CD4-positive, alpha-beta T cell treated with Interleukin-1 beta for 1 hour (primary cell): ENCODE measurements at places on chromosomes 16 and 17.

- DNase-seq: no peak
These were observed 50.8 kb upstream of the CDR2 start for GRCh38 chr16:22425036-22425801.

DNA sequence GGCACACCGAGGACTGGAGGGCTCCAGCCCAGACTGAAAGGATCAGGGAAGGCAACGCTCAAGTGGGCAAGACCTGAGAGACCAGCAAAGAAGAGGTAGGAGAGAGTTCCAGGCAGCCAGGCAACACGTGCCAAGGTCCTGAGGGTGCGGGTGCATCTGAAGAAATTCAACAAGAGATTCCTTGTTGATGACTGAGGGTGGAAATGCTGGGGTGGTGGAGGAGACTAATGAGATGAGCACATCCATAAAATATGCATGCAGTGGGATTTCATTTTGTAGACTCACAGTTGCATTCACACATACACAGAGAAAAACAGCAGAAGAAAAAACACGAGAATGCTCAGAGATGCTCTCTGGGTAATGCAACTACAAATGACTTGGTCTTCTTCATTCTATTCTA, 154.8 kb upstream of the FOXF1 start:
- no peak for DNase-seq

GRCh38 chr16:12891836-12892235, 9.6 kb upstream of the SHISA9 start:
- no peak for DNase-seq

GRCh38 chr16:78240459-78241222, 141.2 kb downstream of the WWOX start:
- DNase-seq: no peak

GRCh38 chr17:4520060-4520893, 21.6 kb downstream of the SPNS2 start:
- DNase-seq: no peak

GRCh38 chr16:63466-63865, 9.0 kb downstream of the RHBDF1 start:
- DNase-seq: no peak

DNA sequence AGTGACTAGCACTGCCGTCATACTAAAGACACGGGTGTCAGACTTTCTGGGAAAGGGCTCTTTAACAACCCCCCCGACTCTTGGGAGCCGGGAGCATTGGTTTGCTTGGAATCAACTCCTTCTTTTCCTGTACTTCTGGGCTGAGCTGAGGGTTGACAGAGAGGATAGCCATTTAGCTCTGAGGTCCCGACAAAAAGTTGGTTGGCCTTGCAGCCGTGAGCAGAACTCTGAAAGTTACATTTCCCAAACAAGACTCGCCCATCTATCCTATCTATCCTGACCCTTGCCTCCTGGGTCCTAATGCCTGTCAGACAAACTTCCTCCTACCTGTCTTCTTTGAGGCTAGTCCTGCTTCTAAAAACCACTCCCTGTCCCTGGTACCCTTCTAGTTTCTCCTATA, 460.8 kb upstream of the TOM1L1 start:
- DNase-seq: no peak

DNA sequence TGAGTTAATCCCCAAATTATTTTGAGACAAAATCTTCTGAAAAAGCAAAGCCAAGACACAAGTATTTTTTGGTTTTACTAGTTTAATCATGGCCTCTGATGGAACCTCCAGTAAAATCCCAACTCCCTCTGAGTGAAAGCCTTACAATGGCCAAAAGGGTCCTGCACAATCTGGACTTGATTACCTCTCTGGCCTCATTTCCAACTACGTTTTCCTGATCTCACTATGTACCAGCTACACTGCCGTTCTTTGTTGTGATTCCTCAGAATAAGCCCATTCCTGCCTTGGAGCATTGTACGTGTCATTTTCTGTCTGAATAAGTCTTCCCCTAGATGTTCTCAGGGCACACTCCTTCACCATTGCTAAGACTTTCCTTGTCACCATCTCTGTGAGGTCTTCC, 37.3 kb downstream of the SPOP start:
- no peak for DNase-seq

- no peak for DNase-seq
These were observed 119.0 kb upstream of the LHX1 start for GRCh38 chr17:36818134-36818825.

DNA sequence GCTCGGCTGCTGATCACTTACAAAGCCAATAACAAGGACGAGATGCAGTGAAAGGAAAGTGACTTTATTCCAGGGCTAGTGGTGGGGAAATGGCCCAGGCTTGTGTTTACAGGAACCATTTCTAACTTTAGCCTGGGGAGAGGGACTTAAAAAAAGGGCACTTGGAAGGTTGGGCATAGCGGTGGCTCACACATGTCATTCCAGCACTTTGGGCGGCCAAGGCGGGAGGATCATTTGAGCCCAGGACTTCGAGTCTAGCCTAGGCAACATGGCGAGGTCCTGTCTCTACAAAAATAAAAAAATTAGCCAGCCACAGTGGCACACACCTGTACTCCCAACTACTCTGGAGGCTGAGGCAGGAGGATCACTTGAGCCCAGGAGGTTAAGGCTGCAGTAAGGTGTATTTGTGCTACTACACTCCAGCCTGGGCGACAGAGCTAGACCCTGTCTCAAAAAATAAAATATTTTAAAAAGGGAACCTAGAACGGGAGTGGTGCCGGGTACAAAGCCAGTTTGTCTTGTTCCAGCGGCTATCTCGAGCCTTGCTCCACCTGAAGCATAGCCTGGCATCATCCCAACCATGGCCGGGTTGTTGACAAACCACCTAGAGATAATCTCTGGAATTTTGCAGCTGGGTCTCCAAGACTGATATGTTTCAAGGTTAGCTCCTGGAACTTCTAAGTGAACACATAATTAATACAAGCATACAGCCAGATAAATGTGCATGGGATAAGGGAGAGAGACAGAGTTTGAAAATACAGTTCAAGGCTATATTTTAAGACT, 5.7 kb upstream of the TVP23A start:
- no peak for DNase-seq

GRCh38 chr16:84408856-84409255, 40.5 kb downstream of the ATP2C2 start:
- DNase-seq: no peak

- DNase-seq: no peak
These were observed 45.1 kb downstream of the MYH11 start for GRCh38 chr16:15811481-15812400.
